PC-3 (cell line): ENCODE measurements at places on chromosomes 6 and 20.

DNA sequence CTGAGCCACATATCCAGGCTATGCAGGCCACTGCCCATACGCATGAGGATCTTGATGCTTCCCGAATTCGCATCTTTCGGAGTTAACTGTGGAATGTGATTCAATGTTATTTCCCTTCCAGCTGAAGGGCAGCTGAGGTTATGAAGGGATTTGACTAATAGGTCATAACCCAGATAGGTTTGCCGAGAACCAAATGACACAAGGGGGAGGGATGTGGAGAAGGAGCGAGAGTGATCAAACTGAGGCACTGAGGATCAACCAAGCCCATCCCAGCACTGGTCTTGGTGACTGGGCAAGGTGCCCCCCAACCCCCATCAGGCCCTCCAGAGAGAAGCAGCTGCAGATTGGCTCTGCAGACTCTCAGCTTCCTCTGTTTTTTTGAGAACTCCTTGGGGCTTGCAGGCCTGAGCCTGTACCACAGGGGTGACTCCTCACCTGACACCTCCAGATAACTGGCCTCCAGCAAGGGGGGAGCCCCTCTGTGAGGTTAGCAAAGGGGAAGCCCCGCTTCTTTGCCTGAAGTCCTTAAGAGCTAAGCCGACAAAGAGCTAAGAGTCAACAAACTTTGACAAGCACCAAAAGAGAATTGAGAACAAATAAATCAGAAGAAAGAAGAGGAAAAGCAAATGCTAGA is 185.9 kb downstream of the PDE7B start:
- no peak for DNase-seq

DNA sequence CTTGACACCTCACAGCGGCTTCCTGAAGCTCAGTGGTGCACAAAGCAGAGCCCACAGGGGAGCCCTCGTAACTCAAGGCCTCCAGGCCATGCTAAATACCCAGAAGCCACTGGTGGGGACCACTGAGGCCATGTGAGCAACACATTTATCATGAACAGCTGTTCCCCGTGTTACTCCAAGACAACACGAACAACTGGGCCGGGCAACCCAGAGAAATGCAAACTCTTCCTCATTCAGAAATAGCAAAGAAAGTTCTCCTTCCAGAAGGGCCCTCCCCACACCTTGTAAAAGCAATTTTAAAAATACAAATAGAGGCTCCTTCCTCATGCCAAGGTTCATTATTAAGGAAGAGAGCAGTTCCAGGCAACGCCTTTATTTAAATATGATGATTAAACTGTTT is 36.3 kb upstream of the SLCO4A1 start:
- DNase-seq = no peak

- DNase-seq = no peak
These were observed 180.2 kb upstream of the CCN2 start for GRCh38 chr6:132131351-132131750.

DNA sequence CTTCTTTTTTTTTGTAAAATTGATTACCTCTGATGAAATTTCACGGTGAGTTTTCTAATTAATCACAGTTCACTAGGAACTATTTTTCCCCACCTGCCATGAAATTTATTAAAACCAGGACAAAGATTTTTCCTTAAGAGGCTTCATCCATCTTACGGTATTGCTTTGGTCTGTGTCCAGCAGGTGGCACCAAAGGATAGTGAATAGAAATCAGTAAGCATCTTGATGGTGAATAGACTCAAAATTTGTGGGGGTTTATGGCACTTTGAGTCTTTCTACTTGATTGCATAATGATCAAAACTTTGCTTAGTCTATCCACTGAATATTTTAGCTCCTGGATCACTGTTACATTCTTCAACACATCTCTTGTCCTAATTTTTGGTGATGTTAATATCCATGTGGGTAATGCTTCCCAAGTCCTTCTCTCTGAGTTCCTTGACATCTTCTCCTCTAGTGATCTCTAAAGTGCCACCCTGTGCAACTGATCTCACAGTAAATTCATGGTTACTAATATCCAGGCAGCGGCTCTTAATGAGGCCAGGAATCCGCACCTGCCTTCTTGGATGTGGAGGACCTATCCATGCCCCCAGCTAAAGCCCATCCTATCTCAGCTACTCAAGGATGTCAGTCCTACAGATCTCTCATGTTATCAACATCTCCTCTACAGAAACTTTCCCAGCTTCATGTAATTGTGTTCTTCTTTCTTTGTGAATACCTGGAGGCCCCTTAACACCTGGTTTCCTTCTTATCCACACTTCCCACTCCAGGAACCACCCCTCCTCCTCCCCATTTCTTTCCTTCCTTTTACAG is 54.5 kb downstream of the STMND1 start:
- DNase-seq = peak; percentile 88

GRCh38 chr6:4575714-4576113 is 200.5 kb upstream of the CDYL start:
- no peak for DNase-seq

GRCh38 chr6:39426073-39426456 is 103.6 kb upstream of the KCNK16 start:
- peak; percentile 62 for DNase-seq
